ENCODE measurements at places on chromosomes 2 and 18. TPM values are rescaled to one million over a fixed set of nuclear protein-coding genes. Genes with fewer than 3 reads are reported as not detected.

Gene SCN3A
- total RNA-seq: not detected

Gene REG1A
- total RNA-seq: not detected

Gene RMC1
- 21.6 TPM for total RNA-seq

Gene IL36RN
- total RNA-seq: not detected

Gene DPYSL5
- total RNA-seq: not detected

Gene MCFD2
- 177 TPM for total RNA-seq

Gene PTPRM
- 123 TPM for total RNA-seq

Gene CCDC141
- total RNA-seq: 0.10 TPM

Gene PTGR3
- total RNA-seq: 17.4 TPM

Gene CDH7
- not detected for total RNA-seq

Gene NTSR2
- total RNA-seq: not detected

Gene TNP1
- not detected for total RNA-seq

Gene PSMA8
- not detected for total RNA-seq

Gene GULP1
- 22.2 TPM for total RNA-seq

Gene DSG4
- total RNA-seq: not detected

Gene SKOR2
- total RNA-seq: not detected

Gene ZNF892
- total RNA-seq: 6.5 TPM

Gene NPPC
- total RNA-seq: not detected

Gene LTBP1
- total RNA-seq: 145 TPM

Gene DCDC2C
- not detected for total RNA-seq

Gene ST3GAL5
- 13.4 TPM for total RNA-seq

Gene CIB4
- not detected for total RNA-seq

Gene CNDP1
- not detected for total RNA-seq

Gene REG3A
- not detected for total RNA-seq
